ENCODE measurements at places on chromosomes 6 and 20.
A peak's percentile ranks its signal among the peaks of the same experiment; 100 is the strongest.

GRCh38 chr6:130771741-130772140 is 55.5 kb upstream of the SMLR1 start:
- no peak for DNase-seq

DNA sequence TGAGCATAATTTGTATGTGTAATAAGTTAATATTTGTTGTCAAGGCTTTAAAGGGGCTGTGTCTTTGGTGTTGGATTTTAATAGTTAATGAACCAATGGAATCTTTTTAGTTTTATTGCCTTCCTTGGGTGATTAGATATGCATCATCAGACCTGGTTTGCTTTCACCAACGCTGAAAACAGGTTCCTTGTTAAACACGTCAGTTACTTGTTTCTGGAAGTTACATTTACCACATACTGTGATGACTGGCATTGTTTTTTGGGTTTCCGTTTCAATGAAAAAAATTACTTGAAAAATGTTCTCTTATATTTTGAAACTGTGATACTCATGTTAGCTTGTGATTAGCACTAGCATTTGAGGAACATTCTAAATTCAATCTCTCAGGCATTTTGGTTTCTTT is 58.6 kb upstream of the RNF144B start:
- no peak for DNase-seq

DNA sequence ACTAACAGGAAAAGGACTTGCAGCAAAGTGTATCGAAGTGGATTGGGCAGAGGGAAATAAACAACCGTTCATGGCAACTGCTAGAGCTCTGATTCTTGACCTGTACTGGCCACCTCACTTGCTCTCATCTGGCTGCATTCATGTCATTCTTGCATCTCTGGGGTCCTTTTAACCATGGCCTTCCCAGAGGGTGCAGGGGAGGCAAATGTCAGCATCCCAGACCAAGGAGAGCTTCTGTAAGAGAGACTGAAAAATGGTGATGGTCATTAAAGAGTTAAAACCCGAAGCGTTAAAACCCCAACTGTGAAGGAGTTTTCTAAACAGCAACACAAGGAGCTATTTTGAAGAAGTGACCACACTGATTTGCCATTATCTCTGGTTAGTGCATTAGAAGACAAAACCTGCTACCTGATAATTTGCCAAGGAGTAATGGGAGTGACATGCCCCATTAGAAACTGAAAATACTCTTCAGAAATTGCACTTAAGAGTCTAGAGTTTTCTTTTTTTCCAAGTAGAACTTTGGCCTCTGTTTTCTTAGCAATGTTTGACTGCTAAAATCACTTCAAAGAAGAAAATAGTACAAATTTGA is 62.4 kb downstream of the APCDD1L start:
- no peak for DNase-seq

DNA sequence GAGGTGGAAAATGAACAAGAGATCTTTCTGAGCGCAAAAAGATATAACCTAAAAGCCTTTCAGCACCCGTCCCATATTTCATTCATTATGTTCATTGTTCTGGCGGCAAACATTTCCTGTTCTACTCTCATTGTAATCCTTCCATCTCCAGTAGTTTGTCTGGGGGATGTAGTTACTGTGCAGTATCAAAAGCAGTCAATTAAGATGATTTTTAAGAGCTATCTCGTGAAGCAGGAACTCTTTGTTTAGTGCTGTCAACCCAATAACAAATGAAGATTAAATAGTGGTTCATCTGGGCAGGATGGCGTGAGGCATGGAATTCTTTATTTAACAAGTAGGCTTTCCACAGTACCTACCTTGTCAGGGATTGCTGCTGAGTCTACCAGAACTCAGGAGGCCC is 876.7 kb downstream of the HACE1 start:
- no peak for DNase-seq

GRCh38 chr20:59526242-59527225 is 77.8 kb upstream of the PHACTR3 start:
- DNase-seq: no peak

DNA sequence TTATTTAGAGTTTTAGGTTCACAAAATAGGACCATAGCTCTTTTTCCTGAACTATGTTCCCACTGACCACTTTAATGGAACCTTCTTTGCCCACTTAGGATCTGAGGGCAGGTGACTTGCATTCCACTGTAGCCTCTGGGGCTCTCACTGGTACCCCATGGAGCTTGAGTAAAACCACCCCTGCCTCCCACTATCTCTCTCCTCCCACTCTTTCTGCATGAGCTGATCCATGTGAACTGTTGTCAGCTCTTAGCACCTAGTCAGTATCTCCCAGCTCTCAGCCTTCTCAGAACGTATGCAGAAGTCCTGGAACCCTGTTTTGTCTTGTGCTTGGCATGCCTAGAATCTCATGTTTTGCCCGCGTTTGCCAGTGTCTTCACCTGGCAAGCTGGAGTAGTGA is 200.6 kb upstream of the SNX9 start:
- DNase-seq: no peak

- no peak for DNase-seq
Observed at GRCh38 chr6:165941249-165941775, 226.3 kb downstream of the TBXT start.

- no peak for DNase-seq
Observed at GRCh38 chr6:117615750-117616390, 13.6 kb upstream of the GOPC start.

DNA sequence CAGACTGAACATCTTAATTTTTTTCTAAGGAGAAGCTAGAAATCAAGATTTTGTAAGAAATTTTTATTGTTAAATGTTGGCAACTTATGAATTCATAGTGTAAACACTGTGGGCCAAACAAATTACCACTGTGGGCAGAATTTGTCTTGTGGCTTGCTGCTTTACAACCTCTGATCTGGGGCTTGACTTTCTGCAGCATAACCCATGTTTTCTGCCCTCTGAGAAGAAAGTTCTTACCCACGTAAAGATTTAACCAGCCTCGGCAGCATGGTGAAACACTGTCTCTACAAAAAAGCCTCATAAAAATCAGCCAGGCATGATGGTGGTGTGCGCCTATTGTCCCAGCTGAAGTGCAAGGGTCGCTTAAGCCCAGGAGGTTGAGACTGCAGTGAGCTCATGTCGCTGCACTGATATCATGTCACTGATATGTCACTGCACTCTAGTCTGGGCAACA is 12.9 kb downstream of the ITCH start:
- DNase-seq: peak; percentile 53

- DNase-seq: no peak
Observed at GRCh38 chr6:38218235-38218634, 398.7 kb downstream of the ZFAND3 start.

- no peak for DNase-seq
Observed at GRCh38 chr6:106426250-106426970, 65.9 kb downstream of the CRYBG1 start.

- DNase-seq: peak; percentile 18
Observed at GRCh38 chr20:50992733-50993457, 30.0 kb downstream of the KCNG1 start.

DNA sequence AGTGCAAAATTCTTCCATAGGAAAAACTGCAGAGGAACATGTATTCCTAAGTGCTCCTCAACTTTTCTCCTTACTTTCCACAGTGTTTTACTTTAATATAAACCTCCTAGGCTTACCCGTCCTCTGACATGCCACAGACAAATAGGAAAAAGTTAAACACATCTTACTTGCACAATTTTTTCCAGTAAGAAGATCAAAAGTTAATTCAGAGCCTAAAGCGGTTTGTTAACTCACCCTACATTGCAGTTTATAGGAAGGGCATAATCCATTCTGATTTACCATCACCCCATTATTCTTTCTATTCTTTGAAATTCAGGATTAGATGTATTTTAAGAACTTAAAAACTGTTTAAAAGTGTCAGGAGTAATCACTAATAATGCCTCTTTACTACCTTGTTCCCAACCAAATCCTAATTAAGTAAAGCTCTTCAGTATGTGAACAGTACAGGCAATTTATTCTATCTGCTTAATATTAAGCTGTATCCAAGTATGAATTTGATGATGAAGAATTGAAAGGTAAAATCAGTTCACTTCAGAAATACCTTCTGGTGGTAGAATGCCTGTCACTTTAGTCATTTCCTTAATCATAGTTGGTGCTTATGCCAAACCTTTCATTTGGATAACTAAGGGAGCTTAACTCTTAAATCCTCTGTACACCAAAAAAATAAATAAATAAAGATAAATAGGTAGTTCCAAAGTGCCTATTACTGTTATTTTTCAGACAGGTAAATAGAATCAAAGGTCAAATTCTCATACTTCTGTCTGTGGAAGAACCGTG is 292.0 kb downstream of the ALDH8A1 start:
- no peak for DNase-seq

- DNase-seq: no peak
Observed at GRCh38 chr6:86609549-86610388, 327.6 kb upstream of the HTR1E start.

GRCh38 chr6:153044295-153044694 is 41.8 kb upstream of the MTRF1L start:
- no peak for DNase-seq

- no peak for DNase-seq
Observed at GRCh38 chr6:22057962-22058361, 238.9 kb downstream of the PRL start.

DNA sequence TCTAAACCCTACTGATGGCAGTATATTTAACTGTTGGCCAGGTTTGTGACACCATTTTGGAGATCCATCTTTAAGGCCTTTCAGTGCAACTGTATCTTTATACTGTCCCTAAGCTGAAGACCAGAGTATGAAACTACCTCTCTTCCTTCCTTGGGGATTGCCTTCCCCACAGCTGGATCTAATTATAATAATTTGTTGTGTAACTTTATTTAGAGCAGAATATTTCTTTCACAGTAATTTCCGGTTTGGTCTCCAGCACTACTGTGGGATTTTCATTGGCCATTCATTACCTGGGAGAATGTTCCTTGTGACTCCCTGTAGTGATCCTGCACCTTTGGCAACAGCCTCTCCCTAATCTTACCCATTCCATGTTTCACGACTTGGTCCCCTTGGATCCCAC is 75.2 kb downstream of the AKAP7 start:
- DNase-seq: no peak

DNA sequence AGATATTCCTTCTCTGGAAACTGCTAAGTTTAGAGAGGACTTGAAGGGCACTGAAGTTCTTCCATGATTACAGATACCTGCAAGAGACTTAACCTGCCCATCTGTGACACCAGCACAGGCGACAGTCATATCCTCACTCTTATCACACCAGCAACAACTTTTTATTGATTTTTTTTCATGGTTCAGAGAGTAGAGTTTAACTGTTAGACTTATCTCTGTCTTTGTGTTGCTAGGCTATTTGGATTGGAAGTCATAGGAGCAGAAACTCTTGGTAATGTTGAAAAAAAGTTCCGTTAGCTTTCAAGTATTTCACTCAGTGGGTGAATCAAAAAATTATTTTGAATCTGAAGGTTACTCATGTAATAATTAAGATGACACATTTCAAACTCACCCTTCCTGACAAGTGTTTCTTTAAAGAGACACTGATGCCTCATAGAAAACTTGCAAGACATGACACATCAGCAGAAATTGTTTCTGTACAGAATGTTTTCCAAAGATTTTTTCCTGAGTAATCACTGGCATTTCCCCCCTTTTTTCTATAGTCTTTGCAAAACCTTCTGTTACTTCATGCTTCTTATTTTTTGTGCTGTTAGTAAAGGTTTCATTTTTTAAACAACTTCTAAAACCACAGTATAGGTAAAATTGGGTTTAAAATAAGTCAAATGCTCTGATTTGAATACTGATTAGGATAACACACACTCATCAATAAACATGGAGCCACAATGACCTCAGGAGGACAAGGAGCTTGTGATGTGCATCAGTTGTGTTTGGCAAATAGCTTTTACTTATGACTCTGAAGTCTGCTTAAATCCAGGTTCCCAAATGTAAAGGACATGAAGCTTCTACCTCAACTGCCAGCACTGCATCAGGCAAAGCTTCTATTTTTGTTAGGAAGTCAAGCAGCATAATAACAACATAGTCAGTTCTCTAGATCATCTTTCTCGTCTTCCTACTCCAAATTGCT is 252.9 kb upstream of the MAN1A1 start:
- no peak for DNase-seq

GRCh38 chr6:102773636-102774035 is 1380.1 kb downstream of the GRIK2 start:
- DNase-seq: no peak

GRCh38 chr6:166204852-166205650 is 37.4 kb upstream of the TBXT start:
- DNase-seq: no peak

GRCh38 chr6:113731541-113731940 is 125.6 kb upstream of the MARCKS start:
- DNase-seq: no peak

DNA sequence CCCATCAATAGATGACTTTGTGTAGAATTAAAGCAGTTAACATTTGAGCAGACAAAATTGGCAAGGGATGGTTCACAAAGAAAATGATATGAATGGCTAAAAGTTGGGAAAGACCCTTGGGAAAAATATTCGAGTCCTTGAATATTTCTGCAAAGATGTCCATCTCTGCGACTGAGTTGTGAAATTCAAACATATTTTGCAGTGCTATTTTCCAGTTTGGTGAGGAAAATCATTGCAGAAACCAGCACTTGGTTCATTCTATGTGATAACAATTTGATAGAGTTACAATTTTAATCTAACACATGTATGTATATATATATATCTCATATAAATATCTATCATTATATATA is 6.1 kb upstream of the PRELID3B start:
- no peak for DNase-seq

DNA sequence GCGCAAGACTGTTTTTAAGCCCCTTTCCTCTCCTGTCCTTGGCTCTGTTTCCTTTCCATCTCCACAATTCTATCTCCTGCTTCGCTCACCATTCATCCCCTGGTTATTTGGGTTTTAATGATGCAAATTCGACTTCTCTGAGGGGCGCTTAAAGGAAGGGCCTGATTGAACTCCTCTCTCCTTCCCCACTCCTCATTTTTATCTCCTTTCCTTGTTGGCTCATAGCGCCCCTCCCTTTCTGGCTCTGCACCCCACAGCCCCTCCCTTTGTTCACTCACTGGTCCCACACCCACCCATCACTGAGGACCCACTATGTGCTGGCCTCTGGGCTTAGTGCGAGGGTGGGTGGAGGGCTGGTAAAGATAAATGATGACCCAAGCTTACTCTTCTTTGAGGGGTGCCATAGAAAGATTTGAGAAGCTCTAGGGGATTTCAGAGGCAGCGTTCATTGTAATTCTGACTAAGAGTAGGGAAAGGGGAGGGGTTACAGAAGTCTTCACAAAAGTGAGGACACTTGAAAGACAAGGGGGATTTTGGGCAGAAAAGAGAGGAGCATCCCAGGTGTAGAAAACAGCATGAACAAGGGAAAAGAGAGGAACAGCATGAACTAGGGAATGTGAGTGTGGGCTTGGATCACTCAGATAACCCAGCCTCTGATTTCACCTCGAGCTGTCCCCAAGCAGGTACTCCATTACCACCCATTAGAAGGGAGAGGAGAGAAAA is 507.8 kb downstream of the CD83 start:
- DNase-seq: no peak

DNA sequence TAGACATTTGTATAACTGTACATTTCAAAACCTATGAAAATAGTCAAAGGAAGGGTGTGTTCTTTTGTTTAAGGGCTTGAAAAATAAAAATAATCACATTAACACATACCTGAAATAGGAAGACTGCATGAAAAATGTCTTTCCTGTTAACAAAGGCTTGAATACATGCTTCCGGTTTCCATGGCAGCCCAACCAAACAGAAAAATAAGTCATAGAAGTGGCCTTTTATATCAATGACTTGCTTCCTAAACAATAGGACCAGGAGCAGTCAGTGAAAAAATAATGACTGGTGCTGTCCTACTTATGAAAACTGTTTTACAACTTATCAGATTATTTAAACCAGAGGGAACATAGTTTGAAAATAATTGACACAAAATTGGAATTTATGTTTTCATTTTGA is 412.6 kb upstream of the PLCB4 start:
- DNase-seq: no peak
